Mesothelial cell of epicardium (in vitro differentiated cells): ENCODE measurements at places on chromosomes 7 and 10.
A peak's percentile ranks its signal among the peaks of the same experiment; 100 is the strongest.

DNA sequence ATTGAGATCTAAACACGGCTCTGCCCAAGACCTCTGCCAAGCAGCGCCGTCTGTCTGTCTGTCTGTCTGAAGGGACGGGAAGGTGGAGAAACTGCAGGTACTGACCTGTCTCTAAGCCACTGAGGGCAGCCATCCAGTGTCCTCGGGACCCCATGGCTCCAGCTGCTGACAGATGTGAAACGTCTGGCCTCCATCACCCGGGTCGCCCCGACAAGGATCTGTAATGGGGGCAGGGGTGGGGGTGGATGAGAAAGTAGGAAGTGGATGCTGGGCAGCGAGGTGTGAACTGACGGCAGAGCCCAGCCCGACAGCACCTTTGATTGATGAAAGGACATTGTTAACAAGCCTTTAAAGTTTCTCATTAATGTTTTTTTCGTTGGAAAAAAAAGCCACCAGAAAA is 193.1 kb downstream of the EBF3 start:
- DNase-seq: peak; percentile 14

- no peak for DNase-seq
These were observed 287 bp downstream of the DCLRE1A start for GRCh38 chr10:113853578-113854012.

DNA sequence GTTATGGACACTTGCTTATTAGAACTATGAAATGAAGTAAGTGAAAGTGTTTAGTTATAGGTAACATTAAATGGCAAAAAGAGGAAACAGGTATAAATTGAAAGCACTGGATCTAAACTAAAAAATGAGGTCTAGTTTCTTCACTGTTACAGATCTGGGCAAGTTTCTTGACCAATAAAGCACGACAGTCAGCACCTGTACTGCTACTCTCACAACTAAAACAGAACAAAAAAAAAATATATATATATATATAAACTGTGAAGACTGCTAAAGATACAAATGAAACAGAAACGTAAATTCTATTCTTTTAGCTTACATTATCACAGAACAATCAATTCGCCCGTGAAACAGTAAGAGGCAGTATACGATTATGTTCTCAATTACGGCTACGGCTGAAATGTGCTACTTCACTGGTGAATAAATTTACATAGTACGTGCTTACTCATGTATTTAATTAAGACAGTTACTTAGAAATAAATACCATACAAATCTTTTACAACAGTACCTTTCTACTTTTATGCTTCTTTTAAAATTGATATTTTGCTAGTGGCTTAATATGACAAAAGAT is 4.2 kb downstream of the AHR start:
- DNase-seq: no peak

GRCh38 chr10:70381471-70382421 is 679 bp downstream of the LRRC20 start:
- DNase-seq: peak; percentile 57

DNA sequence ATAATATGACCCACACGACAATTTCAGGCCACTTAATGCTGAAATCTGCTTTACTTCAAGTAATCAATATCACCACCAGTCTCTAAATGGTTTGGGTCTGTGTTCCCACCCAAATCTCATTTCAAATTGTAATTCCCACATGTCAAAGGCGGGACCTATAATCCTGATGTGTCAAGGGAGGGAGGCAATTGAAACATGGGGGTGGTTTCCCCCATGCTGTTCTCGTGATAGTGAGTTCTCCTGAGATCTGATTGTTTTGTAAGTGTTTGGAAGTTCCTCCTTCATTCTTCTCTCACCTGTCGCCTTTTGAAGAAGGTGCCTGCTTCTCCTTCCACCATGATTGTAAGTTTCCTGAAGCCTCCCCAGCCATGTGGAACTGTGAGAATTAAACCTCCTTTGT is 178.4 kb downstream of the CRPPA start:
- no peak for DNase-seq

DNA sequence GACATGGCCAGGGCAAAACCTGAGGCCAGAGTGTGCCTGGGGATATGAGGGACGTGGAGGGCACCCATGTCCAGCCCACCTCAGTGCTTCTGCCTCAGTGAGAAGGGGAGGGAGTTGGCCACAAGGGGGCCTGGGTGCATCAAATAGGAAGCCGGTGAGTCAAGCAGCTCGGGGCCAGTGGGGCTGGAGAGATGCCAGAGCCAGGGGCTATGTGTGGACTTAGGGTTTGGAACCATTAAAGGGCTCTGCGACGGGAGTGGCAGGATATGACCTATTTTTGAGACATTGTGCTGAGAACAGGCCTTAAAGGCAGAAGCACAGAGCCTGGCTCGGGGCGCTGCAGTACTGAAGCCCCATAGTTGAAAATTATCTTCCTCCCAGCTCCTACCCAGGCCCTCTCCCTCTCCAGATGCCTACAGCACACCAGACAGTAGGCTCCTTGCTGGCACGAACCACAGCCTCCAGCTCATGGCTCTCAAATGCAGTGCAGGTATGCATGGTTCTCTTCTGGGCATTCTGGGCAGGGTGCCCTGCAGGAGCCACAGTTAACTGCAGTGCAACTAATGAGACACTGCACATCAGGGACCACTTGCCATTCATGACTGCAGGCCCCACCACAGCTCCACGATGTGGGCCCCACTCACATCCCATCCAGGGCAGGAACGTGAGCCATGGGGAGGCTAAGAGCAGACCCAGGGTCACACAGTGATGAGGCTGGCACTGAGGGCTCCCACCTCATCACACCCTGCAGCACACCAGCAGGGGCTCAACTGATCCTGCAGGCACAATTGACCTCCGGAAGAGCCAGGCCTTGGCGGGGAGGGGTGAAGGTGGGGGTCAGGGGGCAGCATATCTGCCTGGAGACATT is 7.2 kb upstream of the PGAM2 start:
- peak; percentile 53 for DNase-seq

DNA sequence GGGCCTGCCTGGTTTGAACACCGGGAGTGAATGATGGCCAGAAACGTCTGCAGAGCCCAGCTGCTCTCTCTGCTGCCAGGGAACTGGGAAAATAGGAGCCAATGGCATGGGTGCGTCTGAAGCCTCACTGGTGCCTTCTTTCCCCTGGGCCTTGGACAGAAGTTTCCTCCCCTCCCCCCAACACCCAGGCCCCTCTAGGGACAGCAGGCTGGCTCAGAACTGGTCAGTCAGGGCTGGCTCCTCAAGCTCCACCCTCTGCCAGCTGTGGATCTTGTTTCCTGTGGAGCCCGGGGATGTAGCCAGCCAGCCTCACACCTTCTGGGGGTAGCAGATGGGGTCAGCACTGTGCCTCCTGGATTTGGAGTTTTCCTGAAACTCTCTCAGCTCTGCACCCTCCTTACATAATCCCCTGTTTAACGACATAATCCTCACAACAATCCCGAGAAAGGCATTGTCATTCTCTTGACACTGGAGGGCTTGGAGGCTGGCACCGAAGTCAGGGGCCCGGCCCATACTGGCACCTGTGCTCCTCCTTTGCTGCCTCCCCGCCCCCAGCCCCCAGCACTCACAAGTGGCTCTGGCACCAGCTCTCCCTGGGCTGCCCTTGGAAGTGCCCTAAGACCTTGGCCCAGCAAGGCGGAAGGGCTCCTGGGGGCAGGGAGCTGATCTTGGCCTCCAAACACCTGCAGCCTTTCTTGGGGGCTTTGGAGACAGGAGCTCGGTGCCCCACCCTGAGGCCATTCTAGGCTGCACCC is 5.7 kb downstream of the LDB3 start:
- no peak for DNase-seq

- no peak for DNase-seq
These were observed 663 bp downstream of the HERPUD2 start for GRCh38 chr7:35694161-35694783.

DNA sequence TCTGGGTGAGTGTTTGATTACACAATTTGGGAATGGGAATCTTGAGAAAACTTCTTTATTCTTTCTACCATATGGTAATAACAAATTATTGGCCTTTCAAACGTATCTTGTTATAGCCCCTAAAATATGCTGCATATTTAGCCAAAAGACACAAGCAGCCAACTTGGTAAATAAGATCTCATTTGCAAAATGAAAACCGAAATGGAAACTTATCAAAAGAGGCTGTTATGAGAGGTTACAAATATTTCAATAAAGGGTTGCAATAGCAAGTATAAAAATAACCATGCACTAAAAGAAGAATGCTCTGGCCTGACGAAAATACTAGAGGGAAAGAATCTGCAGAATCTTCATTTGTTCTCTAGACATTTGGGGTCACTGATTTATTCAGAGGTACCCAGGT is 259.5 kb upstream of the LRRN3 start:
- no peak for DNase-seq

DNA sequence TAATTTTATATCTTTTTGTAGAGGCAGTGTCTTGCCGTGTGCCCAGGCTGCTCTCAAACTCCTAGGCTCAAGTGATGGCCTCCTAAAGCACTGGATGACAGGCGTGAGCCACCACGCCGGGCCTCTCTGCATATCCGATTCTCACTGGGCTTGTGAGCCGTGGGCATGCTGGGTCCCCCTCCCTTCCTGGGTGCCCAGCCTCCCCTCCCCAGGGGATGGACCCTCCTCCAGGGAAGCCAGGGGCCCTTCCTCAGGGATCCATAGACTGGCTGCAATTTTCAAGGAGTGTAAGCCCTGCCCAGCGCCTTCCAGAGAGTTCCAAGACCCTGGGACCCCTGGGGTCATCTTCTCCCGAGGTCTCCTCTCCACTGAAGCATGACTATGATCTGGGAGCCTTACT is 23.7 kb upstream of the ELFN1 start:
- no peak for DNase-seq

DNA sequence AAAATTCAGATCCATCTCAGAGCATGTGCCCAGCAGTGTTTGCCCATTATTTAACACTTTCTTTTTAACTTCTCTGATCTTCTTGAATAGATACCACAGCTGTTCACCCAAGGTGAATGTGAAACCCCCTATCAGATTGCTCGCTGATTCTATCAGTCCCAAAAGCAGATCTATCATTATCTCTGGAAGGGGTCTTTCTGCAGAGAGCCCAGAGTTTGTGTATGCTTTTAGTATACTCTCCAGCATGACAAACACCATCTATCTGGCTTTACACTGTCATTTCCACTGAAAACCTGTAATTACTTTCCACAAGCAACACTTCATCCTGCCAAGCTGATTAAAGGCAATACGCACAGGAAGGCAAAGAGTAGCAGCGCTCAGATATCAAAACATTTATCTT is 168.2 kb downstream of the CACNA2D1 start:
- DNase-seq: no peak

GRCh38 chr10:100076750-100077149 is 4.9 kb downstream of the CPN1 start:
- DNase-seq: no peak

- no peak for DNase-seq
These were observed 41.0 kb downstream of the CARD11 start for GRCh38 chr7:3002631-3003030.

GRCh38 chr10:110172155-110172554 is 35.2 kb upstream of the MXI1 start:
- no peak for DNase-seq

- DNase-seq: peak; percentile 10
These were observed 21.3 kb downstream of the CALML3 start for GRCh38 chr10:5545778-5546710.

DNA sequence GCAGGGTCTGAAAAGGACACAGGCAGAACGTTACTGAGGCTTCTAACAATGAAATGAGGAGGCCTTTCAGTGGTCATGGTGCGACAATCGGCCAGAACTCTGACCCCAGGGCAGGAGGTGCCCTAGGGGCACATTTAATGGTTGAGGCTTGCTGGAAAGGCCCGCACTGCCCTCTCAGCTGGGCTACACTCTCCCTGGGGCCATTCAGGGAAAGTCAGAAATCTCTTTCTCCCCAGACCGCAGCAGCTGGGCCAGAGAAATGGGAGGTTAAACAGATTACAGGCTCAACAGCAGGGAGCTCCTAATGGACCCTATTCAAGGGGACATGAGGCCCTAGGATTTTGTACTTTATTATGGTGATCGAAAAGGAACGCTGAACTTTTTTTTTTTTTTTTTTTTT is 85.6 kb upstream of the FGFR2 start:
- DNase-seq: no peak

DNA sequence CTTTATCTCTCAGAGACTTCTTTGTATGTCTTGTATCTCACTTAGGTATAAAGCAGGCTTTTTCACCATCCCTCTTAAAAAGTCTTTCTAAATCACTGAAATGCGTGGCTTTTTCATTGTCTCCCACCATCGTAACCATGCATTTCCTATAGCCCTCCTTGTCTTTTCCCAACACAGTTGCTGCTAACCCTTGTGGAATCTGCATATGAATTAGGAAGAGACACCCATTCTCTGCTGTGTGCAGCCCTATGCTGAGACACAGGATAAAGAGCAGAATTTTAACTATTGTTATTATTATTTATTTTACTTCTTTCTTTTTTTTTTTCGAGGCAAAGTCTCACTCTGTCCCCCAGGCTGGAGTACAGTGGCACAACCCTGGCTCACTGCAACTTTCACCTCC is 804.3 kb upstream of the COBL start:
- DNase-seq: no peak

GRCh38 chr10:15585303-15585715 is 134.4 kb downstream of the ITGA8 start:
- DNase-seq: no peak

DNA sequence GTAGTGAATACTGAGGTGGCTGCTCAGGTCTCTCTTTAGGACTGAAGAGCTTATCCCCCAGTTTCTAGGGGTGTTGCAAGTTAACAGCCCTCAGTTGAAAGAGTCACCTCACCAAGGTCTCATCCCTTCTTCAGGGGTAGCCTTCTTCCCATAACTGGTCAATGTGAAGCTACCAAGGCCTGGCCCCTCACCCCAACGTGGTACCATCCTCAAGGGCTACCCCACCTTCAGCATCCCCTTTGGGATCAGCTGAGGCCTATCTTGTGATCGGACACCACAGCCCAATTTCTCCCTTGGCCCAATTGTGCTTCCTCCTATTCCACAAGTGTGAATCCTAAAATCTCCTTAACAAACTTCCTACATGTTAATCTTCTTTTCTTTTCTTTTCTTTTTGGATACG is 289.5 kb upstream of the MKLN1 start:
- DNase-seq: no peak

- DNase-seq: no peak
These were observed 167.8 kb downstream of the CCDC71L start for GRCh38 chr7:106493041-106493731.
